ENCODE measurements at places on chromosomes 1 and 21.

DNA sequence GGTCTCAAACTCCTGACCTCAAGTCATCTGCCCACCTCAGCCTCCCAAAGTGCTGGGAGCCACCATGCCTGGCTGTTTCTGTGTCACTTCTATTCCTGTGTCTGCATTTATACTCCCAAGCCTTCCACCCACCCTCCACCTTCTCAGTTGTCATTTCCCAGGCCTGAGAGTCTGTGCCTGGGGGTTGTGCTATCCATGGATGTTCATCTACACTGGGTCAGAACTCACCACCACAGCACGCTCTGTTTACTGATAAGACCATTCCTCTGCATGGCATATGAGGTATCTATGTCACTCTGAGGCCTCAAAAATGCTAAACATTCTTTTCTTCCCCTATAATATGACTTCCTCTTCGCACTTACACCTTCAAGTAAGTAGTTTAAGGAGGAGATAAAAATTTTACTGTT lies 6.1 kb downstream of the NENF start:
- DNase-seq: no peak

DNA sequence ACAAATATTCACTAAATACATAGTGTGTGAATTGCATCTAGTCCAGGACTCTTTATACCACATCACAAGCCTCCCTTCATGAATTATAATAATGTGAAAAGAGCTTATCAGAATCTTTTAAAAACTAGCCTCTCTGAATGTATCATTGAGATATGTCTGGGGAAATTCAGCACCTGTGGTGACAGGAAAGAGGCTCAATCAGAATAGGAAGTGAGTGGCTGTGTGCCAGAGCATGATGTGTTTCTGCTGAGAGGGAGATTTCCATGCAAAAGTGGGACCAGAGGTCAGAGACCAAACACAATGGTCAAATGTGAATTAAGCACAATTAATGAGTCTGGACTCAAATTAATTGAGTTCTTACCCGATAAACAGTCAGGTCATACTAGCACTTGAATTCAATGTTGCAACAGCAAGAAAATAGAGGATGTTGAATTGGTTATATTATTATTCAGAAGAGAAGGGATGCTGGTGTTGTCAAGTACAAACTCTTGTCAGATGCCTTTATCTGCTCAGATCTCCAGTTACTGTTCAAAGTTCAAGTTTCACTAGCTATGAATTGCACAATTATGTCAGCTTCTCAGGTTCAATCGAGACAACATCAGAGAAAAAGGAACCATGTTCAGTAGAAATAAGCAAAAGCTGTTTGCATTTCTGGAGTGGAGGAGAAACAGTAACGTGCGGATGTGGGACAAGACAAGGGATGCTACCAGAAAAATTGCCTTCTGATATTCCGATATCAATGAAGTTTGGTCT lies 226.2 kb downstream of the ZNF326 start:
- DNase-seq: no peak

DNA sequence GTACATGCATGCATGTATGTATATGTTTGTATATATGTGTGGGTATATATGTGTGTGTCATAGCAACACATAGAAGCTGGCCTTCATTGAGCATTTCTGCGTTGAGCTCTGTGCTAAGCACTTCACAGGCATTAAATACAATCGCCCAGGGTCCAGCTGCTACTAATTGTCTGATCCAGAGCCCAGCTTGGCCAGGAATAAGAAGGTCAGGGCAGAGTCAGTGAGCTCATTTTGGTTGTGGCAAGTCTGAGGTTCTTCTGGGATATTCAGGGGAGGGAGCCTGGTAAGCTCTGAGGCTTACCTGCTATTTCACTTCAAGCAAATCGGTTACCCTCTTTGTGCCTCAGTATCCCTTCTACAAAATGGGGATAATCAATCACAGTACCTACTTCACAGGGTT lies 59.6 kb downstream of the FOXO6 start:
- DNase-seq: no peak

GRCh38 chr21:44887807-44888580 lies 14.5 kb upstream of the PTTG1IP start:
- DNase-seq: no peak

DNA sequence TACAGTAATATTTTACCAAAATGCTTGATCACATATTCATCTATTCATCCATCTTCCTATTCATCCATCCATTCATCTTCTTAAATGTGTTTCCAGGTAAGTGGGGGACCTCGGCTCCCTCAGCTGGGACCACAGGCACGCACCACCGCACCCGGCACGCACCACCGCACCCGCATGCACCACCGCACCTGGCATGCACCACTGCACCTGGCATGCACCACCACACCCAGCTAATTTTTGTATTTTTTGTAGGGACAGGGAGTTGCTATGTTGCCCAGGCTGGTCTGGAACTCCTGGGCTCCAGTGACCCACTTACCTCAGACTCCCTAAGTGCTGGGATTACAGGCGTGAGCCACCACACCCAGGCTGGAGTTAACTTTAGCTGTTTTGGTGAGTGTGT lies 21.2 kb downstream of the ACTRT2 start:
- no peak for DNase-seq

- no peak for DNase-seq
These were observed 62.5 kb upstream of the PRDX6 start for GRCh38 chr1:173414539-173415226.

DNA sequence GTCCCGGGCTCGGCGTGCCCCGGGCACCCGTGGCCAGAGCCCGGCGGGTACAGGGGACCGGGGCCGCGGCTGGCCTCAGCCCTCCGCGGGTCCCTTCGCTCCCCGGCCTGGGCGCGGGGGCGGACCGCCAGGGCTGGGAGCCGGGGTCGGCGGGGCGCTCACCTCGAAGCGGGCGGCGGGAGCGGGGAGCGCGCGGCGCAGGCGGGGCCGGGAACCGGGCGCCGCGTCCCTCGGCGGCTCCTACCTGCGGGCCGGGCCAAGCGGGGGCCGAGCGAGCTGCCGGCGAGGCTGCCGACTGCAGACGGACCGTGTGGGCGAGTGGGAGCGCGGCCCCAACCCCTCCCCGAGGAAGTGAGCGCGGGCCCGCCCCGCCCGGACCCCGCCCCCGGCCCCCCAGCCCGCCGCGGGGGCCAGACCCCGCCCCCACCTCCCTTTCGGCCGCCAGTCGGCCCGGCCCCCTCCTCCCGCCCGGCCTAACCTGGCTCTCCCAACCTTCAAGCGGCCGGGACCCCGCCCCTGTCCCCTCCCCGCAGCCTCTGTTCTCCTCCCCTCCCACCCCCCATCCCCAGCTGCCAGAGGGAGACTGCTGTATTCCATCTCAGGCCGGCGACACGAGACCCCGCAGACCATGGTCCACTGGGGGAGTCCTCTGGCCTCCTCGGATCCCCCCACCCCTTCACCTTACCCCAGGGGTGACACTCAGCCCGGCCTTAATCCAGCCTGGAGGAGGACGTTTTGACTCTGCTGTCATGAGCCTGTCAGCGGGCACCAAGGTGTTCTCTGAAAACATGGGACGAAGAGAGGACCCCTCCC lies at the start of gene FHL3:
Gene FHL3, minus strand, starts transcription at position 320 of the 813 bp plus-strand sequence. CDS start 6,102 bp downstream, outside the sequence.
- DNase-seq: no peak

DNA sequence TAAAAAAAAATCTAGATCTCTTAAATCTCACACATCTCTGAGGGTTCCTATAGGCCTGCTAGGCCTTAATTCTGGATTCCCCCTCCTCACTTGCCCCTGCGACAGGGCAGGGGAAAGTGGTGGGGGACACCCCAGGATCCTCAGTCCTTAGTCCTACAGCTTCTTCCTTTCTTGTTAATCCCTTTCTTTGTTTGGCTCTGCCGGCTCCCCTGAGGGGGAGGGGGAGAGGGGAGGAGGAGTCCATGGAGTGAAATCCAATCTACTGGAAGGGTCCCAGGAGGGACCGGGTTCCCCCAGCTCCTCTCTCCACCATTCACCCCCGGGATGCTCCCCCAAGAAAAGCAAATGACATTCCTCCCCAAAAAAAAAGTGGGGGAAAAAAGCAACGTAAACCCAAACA lies 8.5 kb downstream of the MEX3A start:
- DNase-seq: no peak

DNA sequence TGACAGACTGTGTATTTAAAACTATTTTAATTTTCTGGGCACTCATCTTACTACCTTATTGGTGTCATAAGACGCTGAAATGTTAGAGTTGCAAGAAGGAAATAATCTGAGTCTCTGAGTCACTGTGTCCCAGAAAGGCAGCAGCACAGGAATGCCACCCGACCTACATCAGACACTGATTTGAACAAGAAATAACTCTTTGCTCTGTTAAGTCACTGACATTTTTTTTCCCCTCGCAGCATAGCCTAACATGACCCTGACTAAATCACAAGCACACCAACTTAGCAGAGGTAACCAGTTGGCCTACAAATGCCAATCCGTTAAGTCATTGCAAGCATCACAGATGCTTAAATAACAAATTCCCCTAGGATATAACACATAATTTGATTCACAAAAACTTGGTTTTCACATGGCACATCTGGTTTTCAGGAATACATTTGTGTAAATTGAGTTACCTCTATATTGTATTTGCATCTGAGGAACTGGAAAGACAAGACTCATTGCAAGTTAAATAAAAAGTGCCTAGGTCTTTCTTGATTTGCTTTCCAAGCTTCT lies 349.1 kb downstream of the SEC16B start:
- no peak for DNase-seq

DNA sequence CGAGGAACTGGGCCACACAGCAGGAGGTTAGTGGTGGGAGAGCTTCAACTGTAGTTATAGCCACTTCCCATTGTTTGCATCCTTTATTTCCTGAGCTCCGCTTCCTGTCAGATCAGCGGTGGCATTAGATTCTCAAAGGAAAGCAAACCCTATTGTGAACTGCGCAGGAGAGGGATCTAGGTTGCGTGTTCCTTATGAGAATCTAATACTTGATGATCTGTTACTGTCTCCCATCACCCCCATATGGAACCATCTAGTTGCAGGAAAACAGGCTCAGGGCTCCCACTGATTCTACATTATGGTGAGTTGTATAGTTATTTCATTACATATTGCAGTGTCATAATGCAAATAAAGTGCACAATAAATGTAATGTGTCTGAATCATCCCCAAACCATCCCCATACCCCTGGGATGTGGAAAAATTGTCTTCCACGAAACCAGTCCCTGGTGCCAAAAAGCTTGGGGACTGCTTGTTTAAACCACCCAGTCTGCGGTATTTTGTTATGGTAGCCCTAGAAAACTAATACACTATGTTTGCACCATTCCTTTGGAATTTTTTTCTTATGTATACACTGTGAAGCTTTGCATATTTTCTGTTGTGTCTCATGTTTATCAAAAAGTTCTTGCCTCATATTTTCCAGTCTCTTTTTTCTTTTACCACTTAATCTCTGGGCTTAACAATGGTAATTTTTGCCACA lies 136.6 kb upstream of the IVNS1ABP start:
- no peak for DNase-seq

DNA sequence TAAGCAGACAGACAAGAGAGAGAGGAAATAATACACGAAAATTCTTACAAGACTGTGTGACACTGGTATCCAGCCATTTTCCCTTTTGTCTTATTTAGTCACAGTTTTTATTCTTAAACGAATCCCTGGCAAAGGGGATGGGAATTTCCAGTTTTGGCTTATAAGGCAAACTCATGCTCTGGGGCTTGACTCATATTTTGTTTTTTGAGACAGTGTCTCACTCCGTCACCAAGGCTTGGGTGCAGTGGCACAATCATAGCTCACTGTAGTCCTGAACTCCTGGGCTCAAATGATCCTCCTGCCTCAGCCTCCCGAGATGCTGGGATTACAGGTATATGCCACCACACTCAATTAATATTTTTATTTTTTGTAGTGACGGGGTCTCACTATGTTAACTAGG lies 31.9 kb downstream of the PTGER3 start:
- DNase-seq: no peak

DNA sequence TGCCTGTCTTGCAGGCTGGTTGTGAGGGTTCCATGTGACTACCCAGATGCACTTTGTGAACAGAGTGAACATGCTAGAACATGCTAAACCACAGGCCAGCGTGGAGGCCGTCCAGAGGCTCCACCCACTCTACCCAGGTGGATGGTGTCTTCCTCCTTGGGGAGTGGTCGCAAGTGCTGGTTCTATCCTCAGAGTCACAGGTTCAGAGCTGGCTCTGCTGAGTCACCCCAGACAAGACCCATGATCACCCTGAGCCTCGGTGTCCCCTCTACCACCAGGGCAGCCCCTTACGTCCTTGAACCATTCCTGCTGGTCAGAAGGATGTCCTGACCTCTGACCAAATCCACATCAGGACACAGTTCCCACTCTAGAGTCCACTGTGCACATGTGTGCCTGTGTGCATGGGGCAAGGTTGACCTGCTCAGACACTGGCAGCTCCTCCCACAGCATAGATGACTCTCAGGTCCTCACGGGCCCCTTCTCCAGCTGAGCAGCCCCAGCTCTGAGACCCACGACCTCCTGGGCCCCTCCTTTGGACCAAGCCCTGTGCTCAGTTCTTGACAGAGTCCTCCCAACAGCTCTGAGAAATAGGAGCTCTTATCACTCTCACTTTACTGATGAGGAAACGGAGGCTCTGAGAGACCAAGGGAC lies 391.8 kb downstream of the MATN1 start:
- DNase-seq: no peak

- DNase-seq: no peak
These were observed 55.5 kb downstream of the MORN1 start for GRCh38 chr1:2335721-2336455.

GRCh38 chr1:109894823-109895719 lies 15.6 kb upstream of the CSF1 start:
- DNase-seq: no peak

GRCh38 chr1:28782011-28782410 lies 30.0 kb upstream of the OPRD1 start:
- DNase-seq: no peak

GRCh38 chr1:154865442-154866256 lies 4.4 kb downstream of the KCNN3 start:
- no peak for DNase-seq

DNA sequence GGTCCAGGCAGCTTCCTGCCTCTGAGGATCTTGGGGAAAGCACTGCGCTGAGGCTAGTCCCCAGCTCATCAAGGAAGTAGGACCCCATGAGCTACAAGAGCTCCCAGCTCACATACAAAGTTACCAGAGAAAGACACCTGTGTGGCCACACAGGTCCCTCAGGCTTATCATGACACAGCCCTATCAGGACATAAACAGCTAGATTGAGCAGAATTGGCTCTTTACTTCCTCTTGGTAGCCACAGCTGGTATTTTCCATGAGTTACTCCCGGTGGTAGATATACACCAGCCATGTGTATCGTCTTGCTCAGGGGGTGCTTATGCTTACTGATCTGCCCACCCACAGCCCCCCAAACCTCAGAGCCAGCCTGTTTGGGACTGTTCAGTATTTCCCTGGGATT lies 1.2 kb downstream of the LENEP start:
- no peak for DNase-seq

GRCh38 chr1:151581921-151582320 lies 29.9 kb upstream of the SNX27 start:
- DNase-seq: no peak
